ENCODE measurements at places on chromosomes 12 and 14.

- DNase-seq = no peak
Measured at GRCh38 chr14:34180434-34180833, 229.6 kb upstream of the EGLN3 start.

GRCh38 chr14:26597071-26597588, 703 bp downstream of the NOVA1 start:
- peak; percentile 72 for DNase-seq

GRCh38 chr14:84288781-84289180, 1241.2 kb upstream of the FLRT2 start:
- DNase-seq = no peak

GRCh38 chr12:116370004-116370404, 92.5 kb upstream of the MED13L start:
- DNase-seq = no peak
